ENCODE measurements at places on chromosomes 2 and 18.

- no peak for DNase-seq
Measured at GRCh38 chr2:27721335-27721734, 50.2 kb upstream of the MRPL33 start.

DNA sequence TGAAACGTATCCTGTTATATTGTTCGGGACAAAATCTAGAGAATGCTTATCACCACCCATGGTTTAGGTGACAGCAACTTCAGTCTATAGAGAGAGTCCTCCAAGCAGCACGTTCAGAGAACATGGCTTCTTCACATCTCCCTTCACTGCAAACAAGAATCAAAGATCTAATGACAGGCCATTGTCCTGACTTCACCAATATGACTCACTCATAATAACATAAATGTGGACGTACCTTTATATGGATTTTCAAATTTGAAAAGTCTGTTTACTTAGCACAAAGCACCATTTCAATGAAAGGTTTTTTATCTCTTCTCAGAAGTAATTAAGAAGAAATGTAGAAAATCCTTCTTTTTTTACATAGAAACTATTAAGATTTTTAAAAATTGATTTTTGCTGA lies 46.7 kb downstream of the KLF7 start:
- DNase-seq = no peak

DNA sequence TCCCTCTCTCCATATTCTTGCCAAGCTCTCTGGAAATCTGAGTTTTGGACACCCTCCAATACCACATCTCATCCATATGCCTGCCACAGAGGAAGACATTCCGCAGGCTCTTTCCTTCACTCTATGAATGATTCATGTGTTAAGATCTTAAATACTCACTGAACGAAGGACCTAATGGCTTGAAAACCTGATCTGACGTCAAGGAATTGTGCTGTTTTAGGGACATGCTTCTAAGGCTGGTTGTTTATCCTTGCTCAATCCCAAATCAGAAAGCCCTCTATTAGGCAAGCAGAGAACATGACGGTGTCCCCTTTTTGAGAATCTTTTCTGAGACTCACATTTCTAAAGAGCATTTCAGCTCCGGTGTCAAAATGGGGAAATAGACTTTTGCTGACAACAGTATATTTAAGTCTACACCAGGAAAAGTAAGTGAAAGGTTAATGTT lies 83.7 kb upstream of the GALNT5 start:
- no peak for DNase-seq

GRCh38 chr2:240988571-240989271 lies 9.7 kb upstream of the SNED1 start:
- no peak for DNase-seq

- no peak for DNase-seq
Measured at GRCh38 chr2:143088388-143088787, 40.8 kb upstream of the ARHGAP15 start.
